HL-60 (cell line): ENCODE measurements at places on chromosomes 2 and 18.

DNA sequence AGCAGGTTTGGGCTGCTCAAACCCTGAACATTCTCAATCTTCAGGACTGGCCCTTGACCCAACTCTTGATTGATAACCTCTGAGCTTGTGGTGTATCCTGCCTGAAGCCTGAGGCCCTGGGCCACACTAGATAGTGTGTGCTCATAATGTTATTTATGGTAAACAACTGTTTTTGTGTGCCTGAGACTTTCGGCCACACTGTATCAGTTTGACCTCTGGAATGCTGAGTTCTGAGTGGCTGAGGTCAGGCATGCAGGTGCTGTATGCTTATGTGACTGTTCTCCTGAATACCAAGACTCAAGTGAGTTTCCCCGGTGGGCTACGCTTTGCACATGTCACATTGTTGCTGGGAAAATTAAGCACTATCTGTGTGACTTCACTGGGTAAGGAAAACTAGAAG, 82.2 kb upstream of the RMP24 start:
- no peak for DNase-seq

DNA sequence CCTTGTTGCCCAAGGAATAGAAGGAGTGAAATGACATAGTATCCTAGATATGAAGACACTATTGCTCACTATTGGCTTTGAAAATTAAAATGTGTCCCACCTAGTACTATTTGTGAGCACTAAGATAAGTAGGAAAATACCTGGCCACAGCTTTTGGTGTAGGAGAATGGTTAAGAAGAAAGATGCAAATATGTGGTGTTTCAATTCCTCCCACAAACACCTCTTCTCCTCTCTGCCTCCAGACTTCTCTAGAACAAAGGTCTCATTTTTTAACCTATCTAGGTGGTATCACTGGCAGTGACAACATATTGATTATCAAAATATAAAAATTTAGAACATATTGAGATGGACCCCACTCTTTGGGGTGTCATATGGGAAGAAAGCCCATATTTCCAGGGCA, 929.9 kb upstream of the FANCL start:
- DNase-seq: no peak

DNA sequence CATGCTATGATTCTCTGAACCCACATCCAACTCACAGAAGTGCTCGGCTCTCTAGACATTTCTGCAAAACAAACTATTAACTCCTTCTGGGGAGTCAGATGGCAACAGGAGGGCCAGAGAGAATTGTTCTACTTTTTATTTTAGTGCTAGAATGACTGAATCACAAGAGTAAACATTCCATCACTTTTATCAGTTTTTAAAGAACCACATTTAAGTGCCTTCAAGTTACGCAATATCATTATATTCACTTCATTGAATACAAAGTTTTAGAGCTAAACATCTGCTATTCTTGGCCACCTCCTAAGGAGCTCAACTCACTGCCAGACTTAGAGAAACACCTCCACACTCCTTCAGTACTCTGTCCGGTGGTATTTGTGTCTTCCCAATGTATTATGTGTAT, 22.4 kb downstream of the B4GALT6 start:
- DNase-seq: no peak

DNA sequence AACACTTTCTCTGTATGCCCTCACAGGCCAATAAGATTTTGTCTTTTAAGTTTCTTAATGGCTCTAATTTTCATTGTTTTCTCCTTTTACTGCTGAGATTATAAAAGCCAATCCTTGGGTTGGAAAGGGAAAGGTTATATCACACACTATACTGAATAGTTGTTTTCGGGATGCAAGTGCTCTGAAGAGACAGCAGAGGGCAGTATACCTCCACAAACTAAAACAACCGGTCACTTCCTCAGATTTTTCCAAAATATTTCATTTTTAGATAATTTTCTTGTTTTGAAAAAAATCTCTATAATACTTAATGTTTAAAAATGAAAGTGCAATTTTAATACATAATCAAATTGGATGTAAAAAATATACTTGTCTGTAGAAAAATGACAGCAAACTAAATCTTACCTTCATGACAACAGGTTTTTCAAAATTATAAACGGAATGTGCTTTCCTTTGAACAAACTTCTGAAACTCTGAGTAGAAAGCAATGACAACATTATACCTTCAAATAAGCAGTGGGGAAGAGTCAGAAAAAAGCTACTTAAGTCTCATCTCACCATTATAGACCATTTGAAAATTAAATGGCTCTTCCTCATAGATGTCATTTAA, 82.7 kb downstream of the ORC4 start:
- peak; percentile 5 for DNase-seq

GRCh38 chr2:224155896-224156295, 116.8 kb upstream of the SERPINE2 start:
- DNase-seq: no peak

GRCh38 chr2:191885098-191885497, 38.2 kb upstream of the CAVIN2 start:
- DNase-seq: no peak
